Cortex of kidney (tissue), 1 donor: ENCODE measurements at places on chromosomes 3 and 15.

GRCh38 chr3:11835028-11835639, 11.6 kb downstream of the TAMM41 start:
- no peak for DNase-seq

- no peak for DNase-seq
These were observed at the start of gene PPM1L for GRCh38 chr3:160755776-160756304. Gene PPM1L (plus strand): TSS chr3:160756231.

- DNase-seq = no peak
These were observed 11.1 kb downstream of the HCLS1 start for GRCh38 chr3:121649645-121650044.

- no peak for DNase-seq
These were observed 2.9 kb downstream of the PHC3 start for GRCh38 chr3:170178651-170179050.

DNA sequence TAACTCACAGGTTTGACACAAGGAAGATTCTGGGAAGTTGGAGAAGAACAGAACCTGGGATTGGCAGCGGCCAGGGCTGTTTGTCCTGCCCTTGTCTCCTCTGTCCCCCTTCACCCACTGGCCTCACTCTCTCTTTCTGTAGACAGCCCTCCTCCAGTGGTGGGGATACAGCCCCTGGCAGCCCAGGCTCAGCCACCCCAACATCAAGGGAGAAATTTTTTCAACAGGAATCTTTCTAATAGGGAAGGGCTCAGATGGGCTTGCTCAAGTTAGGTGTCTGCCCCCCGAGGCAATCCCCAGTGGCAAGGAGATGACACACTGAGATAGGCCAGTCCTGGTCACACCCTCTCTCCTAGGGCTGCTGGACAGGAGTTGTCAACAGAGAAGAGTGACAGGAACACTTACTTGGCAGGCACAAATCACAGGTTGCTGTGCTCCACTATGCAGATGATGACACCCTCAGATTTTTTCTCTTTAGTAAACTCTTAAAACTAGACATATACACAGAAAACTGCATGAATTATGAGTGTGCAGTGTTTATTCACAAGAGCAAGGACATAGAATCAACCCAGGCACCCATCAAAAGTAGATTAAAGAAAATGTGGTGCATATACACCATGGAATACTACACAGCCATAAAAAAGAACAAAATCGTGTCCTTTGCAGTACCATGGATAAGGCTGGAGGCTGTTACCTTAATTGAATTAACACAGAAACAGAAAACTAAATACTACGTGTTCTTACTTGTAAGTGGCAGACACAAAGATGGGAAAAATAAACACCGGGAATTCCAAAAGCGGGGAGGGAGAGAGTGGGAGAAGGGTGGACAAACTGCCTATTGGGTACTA, 36.3 kb downstream of the PLA2G4D start:
- DNase-seq = no peak

GRCh38 chr3:168647582-168647981, 551.9 kb upstream of the GOLIM4 start:
- no peak for DNase-seq

DNA sequence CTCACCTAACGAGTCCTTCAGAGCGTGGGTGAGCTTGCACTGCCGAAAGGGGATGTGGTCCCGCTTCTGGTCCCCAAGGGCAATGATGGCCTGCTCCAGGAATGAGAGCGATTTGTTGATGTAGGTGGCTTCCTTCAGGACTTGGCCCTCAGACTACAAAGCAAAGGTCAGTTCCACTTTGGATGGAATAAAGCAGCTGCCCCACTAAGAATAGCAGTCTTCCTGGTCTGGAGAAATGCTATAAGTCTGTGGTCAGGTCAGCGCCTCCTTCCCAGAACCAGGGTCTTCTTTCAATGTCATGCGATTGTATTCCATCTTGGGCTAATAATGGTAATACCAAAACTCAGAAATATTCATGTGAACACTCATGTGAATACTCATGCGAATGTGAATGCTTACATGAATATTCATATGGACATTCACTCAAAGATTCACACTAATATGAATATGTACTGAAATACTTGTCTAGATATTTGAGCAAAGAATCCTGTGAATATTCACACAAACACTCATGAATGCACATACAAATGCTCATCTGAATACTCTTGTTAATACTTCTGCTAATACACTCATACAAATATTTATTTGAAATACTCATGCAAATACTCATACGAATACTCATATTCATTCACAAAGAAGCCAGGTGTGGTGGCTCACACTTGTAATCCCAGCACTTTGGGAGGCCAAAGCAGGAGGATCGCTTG, 16.7 kb downstream of the KIF9 start:
- no peak for DNase-seq

GRCh38 chr3:48748754-48749153, 31.7 kb upstream of the IP6K2 start:
- no peak for DNase-seq

DNA sequence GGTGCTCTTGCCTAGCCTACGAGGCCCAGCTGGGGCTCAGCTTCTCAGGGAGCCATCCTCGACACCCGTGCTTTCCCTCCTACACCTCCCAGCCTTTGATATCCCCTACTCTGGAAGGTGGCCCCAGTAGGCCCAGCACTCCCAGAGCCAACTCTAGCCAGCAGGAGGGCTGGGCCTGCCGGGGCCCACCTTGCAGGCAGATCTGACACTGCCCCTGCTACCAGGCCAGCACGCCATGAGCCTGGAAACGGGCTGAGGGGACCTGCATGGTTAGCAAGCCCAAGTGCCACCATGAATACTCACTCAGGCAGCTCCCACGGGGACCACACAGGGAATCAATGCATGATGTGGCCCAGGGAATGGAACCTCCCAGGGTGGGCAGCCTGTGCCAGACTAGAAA, 123.7 kb downstream of the SMAD6 start:
- DNase-seq = no peak

DNA sequence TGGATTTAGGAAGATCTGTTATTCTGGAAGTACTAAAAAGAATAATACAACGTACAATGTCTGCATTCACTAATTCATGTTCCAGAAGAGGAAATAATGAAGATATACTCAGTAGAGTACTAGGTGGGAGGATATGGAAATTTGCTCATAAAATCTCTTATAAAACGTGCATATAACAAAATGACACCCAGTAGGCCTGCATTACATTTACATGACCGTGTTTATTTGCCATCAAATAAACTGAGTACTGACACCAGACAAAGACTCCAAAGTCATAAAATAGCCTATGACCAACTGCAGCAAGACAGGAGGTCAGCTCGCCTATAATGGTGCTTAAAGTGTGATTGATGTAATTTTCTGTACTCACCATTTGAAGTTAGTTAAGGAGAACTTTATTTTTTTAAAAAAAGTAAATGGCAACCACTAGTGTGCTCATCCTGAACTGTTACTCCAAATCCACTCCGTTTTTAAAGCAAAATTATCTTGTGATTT, 60.4 kb downstream of the DCUN1D1 start:
- no peak for DNase-seq

DNA sequence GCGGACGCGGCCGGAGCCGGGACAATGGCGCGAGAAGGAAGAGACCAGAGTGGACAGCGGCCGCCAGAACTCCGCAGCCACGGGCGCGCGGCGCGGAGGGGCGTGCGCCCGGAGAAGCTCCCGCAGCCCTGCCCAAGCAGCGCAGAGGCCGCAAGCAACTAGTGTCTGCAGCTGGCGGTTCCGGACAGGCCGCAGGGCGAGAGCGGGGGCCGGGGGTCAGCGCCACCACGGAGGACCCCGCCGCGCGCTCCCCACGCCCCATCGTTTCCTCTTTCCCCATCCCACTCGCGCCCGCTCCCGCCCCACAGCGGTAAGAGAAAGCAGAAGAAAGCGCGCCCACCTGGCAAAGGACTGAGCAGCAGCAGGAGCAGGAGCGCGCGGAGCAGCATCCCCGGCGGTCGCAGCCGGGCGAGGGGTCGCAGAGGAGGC, 440 bp downstream of the PRTG start:
- no peak for DNase-seq

DNA sequence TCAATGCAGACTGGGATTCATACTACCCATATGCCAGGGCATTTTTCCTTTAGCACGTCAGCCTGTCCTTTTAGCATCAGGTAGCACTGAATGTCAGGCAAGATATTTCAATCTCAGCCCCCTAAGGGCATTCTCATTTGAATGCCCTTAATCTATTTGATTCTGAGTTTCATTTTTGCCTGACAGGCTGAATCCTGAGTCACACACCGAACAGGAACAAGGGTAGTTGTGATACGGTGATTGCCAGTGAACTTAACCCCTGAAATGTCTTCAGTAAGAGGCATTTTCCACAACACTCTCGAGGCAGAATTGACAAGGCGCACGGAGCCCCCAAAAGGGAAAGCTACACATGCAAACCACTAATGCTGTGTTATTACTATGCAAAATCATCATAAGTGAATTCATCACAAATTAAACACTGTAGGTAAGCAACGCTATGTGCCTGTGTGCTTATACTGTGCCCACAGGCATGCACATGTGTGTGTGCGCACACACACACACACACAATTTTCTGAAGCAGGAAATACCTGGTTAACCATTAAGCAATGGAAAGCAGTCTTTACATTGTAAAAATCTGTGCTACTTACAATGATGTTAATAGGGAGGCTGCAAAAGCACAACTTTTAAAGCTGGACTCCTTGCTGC, 130.4 kb downstream of the ZNF385D start:
- DNase-seq = no peak

GRCh38 chr15:93121973-93122910, 33.2 kb upstream of the RGMA start:
- no peak for DNase-seq

GRCh38 chr3:170180079-170180907, 1.2 kb downstream of the PHC3 start:
- DNase-seq = no peak

GRCh38 chr3:23442598-23443383, 239.7 kb downstream of the UBE2E2 start:
- no peak for DNase-seq

DNA sequence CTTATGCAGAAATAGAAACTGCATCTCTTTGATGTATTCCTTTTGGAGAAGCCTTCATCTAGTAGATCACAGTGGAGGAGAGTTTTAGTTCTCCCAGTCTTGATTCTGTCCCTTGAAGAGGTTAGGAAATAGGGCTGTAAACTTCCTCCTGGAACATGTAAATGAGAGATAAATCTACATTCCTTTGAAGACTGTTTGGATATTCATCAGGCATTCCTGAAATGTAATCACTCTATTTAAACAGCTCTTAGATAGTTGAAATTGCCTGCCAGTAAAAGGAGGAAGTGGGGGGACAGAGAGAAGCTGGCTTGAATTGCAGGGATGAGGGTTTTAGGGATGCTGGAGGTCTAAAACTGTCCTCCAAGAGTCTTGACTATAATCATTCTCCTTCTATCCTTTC, 254.3 kb upstream of the LRRC3B start:
- no peak for DNase-seq

DNA sequence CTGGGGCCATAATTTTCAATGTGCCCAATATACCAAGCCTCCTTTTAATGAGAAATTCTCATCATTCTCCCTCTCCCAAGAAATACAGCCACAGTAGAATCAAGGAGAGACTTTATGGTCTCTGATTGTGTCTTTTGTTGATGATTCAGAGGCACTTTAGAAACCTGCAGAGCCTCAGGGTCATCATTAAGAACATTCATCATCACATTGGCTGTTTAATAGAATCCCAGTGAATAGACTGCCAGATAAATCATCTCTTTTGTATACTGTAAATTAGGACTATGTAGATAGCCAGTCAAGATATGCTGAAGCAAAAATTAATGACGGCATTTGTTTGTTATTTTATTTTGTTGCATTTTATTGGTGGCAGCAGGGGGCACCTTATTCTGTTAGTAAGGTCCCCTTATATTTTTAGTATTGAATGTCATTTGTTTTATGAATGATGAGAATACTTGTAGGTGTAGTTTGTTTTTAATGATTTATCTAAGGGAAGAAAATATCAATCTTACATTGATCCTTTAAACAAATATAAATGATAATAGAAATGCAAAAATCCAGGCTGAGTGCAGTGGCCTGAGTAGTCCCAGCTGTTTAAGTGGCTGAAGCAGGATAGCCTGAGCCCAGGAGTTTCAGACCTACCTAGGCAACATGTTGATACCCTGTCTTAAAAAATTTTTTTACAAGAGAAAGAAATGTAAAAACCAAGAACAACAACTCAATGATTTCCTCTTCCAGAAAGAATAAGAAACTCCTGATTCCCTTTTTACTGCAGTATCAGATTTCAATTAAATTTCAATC, 138.8 kb downstream of the ZBBX start:
- DNase-seq = no peak

- no peak for DNase-seq
These were observed 260.2 kb downstream of the TIGIT start for GRCh38 chr3:114553949-114554593.

- DNase-seq = no peak
These were observed 41.6 kb downstream of the DMXL2 start for GRCh38 chr15:51580982-51581381.

GRCh38 chr3:167302678-167303077, 77.4 kb downstream of the ZBBX start:
- no peak for DNase-seq

- no peak for DNase-seq
These were observed 65.6 kb upstream of the PRR23C start for GRCh38 chr3:139110072-139110830.

DNA sequence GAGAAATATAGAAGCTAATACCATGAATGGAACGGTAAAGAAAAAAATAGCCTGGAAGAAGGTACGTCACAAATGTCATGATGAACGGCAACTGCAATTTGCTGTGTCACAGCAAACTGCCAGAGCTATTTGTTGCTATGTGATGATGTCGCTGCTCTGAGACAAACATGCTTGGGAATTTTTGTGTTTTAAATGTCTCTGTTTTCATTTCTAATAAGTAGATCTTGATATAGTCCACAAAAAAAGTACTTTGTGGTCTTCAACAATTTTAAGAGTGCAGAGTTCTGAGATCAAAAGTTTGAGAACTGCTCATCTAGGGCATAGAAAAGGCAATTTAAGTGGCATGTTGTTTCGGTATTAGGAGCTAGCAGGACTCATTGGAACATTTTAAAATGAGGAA, 4.3 kb upstream of the NR1D2 start:
- no peak for DNase-seq
